ENCODE measurements at places on chromosomes 5 and 9.

DNA sequence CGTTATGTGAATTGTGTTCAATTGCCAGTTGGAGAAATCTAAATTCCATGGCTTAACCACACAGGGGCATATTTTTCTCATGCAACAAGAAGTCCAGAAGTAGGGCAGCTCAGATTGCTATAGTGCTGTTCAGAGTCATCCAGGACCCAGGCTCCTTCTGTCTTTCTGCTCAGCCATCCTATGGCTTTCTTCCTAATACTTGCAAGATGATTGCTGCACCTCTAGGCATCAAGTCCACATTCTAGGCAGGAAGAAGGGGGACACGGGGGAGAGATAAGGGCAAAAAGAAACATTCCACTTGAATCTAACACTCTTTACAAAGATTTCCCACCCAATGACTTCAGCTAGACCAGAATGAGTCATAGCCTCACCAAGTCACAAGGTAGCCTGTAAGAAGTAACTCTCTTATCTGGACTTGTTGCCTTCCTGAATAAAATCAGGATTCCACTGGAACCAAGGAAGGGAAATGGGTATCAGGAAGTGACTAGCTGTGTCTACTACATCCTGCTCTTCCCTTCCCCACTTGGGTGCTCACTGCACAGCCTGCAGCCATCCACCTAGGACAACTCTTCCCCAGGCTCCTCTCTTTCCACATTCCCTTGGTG, 5.3 kb downstream of the ERAP2 start:
- no peak for DNase-seq

DNA sequence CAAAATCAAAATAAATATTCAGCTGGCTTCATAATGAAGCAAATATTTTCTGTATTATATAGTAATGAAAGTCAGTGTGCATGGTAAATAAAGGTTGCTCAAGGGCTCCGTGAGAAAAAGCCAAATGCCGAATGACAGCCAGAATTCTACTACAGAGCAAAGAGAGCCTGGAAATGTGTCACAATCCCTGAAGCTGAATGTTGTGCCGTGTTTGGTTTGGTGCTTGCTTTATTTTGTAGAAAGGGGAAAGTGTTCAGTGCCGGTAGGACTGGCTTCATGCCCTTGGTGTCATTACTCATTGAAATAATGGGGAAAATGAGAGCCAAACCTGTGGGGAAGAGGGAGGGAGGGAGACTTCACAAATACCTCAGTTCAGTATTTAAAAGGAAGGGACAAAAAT, 26.8 kb upstream of the ADAMTSL1 start:
- no peak for DNase-seq

DNA sequence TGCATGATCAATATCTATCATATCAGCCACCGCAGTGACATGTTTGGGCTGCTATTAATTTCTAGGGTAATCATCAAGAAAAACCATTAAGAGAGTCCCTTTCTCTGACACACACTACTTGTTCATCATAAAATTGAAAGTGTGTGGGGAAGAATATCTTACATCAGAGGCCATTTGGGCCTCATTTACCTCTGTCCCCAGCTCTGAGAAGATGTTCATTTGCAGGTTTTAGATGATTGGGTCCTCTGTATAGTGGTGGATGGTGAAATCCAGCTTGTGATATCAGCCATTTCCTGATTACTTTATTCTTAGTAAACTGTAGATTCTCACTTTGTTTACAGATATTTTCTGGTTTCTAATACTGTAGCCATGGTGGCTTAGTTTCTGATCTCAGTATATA, 29.8 kb upstream of the PJA2 start:
- DNase-seq, result no peak

DNA sequence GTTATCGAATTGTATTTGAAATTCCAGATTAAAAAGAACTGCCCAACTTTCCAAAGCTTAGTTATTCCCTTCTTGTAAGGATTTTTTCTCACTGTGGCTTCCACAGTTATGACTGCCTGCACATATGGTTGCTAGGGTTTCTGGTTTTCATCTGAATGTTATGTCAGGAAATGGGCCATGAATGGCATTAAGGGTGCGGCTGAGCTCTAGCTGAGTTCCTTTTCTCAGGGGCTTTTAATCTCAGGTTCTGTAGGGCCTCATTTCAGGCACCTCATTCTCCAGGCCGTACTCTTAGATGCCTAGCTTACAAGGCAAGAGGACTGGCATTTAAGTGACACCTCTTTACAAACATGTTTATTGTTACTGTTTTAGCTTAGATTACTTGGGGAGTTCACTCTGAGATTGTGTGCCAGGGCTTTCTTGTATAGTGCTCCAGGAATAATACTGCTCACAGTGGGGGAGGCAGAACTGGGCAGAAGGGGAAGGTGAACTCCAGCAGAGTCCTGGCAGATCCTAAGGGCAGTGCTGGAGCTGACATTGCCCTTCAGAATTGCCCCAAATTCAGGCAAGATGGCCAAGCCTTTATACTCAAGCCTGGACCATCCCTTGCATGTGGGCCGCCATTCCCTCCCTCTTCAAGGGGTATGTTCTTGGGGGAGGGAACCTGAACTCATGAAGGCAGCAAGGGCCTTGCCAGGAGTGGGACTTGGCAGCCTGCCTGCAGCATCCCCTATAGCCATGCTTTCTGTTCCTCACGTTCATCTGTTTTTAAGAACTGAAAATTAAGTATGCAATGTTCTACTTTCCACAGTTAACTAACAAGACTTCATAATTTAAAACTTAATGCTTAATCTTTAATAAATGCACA, 111.5 kb downstream of the KDM4C start:
- no peak for DNase-seq

GRCh38 chr9:116059466-116059865, 94.1 kb upstream of the PAPPA start:
- DNase-seq, result no peak

DNA sequence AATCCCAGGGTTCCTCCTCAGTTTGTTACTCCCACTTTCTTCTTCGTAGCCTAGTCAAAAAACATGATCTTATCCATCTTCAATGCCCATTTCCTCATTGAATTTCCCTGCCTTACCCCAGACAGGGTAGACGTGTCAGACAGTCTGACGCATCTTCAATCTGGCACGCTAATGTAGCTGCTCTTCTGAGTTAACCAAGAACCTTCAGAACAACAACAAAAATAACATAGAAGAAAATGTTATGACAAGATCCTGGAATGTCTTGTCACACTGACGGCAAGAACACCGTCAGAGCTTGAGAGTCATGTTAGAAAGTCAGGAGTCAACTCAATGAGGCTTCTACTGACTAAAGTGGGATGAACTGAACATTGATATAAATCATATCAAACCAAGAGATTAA, 122.7 kb upstream of the SPDL1 start:
- no peak for DNase-seq

GRCh38 chr5:159937580-159937979, 21.3 kb downstream of the ADRA1B start:
- DNase-seq, result no peak

- peak; percentile 57 for DNase-seq
Observed at GRCh38 chr9:37908698-37909186, 4.8 kb upstream of the SLC25A51 start.

DNA sequence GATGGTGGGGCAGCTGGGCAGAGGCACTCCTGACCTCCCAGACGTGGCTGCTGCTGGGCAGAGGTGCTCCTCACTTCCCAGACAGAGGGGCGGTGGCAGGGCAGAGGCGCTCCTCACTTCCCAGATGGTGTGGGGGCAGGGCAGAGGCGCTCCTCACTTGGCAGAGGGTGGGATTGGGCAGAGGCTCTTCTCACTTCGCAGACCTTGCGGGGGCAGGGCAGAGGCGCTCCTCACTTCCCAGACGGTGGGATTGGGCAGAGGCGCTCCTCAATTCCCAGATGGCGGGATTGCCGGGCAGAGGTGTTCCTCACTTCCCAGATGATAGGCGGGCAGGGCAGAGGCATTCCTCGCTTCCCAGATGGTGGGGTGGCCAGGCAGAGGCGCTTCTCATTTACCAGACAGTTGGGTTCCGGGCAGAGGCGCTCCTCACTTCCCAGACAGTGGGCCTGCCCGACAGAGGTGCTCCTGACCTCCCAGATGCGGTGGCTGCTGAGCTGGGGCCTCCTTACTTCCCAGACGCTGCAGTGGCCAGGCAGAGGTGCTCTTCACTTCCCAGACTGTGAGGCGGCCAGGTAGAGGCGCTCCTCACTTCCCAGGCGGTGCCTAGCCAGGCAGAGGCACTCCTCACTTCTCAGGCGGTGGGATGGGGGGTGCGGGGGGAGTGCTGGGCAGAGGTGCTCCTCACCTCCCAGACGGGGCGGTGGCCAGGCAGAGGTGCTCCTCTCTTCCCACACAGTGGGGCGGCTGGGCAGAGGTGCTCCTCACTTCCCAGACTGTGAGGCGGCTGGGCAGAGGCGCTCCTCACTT, 25.3 kb upstream of the SPATA31E1 start:
- DNase-seq, result no peak

- no peak for DNase-seq
Observed at GRCh38 chr5:12277504-12278192, 373.4 kb upstream of the CTNND2 start.

- DNase-seq, result no peak
Observed at GRCh38 chr9:85536514-85536913, 205.2 kb downstream of the AGTPBP1 start.

GRCh38 chr5:171747061-171747859, 38.4 kb upstream of the SMIM23 start:
- no peak for DNase-seq

DNA sequence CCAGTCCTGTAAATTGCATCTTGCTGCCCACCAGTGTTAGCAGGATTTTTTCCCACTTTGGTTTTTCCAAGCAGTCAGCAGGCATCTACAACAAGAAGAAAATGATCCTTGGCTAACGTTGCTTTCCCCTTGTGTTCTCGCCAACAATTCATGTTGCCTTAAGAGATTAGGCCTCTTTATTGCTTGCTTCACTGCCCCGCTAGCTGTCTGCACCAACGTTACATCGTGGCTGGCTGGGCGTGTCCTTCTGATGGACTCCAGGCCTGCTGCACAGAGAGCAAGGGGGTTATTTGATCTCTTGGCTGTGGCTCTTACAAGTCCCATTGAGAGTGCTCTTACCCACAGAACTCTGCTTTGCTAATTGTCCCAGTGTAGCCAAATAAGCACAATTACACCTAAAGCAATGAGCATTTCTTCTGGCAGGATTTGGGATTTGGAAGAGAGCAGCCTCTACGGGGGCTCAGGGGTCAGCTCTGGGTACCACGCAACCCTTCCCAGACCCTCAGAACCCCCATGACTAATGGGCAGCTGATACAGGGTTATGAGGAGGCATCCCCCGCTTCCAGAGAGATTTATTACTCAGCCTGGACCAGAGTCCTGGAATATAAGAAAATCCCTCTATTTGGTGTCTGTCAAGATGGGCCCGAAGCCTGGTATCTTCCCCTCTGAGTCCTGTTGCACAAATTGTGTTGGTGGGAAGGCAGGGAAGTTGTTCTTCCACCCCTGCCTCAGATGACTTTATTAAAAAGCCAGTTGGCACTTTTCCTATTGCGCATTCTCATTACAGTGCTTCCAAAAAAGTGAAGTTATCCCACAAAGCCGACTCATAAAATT, 17.6 kb downstream of the DCANP1 start:
- no peak for DNase-seq

GRCh38 chr5:17358031-17358430, 140.0 kb upstream of the TAF11L2 start:
- no peak for DNase-seq

DNA sequence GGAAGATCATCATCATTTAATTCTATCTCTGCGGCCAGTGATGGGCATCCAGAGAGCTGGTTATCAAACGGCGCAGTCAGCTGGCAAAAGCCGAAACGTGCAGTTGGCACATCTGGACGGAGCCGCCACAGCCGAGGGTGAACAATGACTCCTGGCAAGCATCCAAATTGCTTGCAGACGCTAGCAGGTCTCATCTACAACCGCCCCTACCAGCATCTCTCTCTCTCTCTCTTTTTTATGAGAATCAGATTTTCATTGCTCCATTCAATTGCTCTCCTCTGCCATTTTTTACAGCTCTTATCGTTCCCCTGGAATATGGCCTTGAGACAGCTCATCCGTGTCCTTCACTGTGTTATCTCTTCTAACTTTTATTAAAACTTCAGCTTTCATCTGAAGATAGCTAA, 165.2 kb downstream of the MAPKAP1 start:
- DNase-seq, result no peak

DNA sequence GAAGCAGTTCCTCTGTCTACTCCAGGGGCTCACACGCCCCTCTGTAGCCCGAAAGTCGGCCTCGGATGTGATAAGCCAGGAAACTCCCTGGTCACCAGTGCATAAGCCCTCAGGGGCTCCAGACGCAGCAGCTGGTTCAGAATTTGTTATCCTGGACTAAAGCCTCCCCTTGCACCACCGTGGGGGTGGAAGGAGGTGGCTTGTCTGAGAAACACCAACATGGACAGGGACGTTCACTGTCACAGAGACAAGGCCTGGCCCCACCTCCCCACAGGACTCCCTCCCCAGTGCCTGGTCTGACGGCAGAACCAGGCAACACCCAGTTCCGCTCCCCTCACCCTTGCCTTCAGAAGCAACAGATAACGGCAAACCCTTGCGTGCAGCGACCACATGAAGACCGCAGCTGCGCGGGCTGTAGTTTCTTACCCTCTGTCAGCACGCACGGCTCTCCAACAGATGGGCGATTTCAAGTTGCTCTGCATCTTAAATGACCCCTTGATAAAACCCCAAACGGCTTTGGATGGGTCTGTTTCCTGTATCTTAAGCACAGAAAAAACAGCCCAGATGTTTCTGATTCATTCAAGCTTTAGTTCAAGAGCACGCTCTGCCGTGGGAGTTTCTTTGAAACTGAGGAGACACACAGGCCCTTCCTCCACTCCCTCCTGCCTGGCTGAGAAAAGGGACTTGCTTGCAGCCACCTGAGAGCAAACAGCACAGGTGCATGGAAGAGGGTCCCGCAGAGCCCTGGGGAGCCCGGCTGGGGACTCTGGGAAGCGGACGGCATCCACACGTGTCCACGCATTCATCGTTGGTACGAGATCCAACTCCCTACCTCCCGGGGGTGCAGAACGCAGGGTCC, 44.7 kb upstream of the NKD2 start:
- DNase-seq, result no peak

GRCh38 chr5:135386886-135387628, 12.0 kb downstream of the MACROH2A1 start:
- no peak for DNase-seq

GRCh38 chr5:83633285-83633684, 87.4 kb downstream of the HAPLN1 start:
- DNase-seq, result no peak

GRCh38 chr9:82970359-82970758, 92.6 kb downstream of the RASEF start:
- DNase-seq, result no peak

DNA sequence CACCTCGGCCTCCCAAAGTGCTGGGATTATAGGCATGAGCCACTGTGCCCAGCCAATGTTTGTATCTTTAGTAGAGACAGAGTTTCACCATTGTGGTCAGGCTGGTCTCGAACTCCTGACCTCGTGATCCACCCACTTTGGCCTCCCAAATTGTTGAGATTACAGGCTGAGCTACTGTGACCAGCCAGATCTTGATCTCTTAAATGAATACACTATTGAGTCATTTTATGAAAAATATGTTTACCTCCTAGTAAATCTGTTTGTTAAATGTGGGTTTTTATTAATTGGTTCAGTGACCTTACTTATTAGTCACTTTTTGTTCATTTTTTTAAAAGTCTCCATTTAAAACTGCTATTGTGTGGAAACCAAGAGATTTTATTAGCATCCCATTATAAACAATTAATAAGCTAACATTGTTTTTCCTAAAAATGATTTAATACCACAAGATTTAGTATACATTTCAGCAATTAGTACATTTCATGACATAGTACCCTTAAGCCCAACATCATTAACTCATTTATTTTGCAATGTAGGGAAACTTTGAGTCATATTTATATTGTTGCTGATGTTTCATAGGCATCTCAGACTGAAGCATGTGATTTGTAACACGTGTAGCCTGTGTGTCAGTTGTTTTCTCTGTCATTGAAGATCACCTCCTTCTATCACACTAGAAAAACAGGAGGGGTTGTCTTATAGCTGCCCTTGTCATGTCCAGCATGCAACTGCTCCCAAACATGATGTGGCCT, 261.2 kb downstream of the TAF11L14 start:
- DNase-seq, result no peak

All from NK-92 treated with Interleukin-12 subunit alpha and Interleukin-12 subunit beta, amount 100 ng/mL, for 24 hours (cell line).